Activated CD8-positive, alpha-beta memory T cell treated with anti-CD3 and anti-CD28 coated beads for 1 hour (primary cell): ENCODE measurements at places on chromosomes 6 and 20.

- no peak for DNase-seq
Observed at GRCh38 chr20:21100578-21101452, 5.3 kb downstream of the LINC00237 start.

DNA sequence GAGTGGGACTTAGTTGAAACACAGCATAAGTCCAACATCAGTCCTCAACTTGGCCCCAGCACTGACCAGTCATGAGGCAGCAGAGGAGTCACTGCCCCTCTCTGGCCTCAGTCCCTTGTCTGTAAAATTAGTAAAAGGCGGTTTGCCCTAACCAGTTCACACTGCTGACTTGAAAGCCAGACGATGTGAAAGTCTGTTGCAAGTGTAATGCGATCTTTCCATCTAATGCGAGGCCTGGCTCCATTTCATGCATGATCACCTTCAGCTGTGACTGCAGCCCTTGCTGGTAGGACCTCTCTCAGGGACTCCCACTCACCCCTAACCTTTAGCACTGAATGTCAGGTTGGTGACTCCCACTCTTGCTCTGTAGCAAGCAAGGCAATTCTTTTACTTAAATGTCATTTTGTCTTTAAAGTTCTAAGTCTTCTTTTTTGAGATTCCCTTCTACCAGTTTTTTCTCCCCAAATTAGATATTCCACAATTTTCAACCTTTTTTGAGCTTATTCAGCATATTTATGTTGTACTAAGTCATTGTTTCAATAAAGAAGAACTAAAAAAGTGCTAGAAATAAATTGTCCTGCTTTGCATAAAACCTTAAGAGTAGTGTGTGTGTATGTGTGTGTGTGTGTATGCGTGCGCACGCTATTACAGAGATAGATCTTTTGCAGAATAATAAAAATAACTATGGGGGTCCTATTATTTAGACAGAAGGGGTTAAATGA is 245.5 kb downstream of the PACRG start:
- DNase-seq, result no peak

DNA sequence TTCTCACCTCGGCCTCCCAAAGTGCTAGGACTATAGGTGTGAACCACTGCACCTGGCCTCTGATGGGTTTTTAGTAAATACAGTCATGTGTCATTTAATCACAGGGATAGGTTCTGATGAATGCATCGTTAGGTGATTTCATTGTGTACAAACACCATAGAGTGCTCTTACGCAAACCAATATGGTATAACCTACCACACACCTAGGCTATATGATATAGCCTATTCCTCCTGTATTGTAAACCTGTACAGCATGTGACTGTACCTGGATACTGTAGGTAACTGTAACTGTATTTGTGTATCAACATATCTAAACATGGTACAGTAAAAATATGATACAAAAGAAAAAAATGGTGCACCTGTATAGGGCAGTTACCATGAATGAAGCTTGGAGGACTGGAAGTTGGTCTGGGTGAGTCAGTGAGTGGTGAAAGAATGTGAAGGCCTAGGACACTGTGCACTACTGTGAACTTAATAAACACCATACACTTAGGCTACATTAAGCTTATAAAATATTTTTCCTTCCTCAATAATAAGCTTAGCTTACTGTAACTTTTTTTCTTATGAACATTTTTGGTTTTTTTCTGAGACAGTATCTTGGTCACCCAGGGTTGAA is 10.0 kb downstream of the BICRAL start:
- DNase-seq, result no peak

- DNase-seq, result no peak
Observed at GRCh38 chr6:89711801-89712200, 73.3 kb upstream of the LYRM2 start.

- DNase-seq, result no peak
Observed at GRCh38 chr6:70051197-70052124, 185.1 kb downstream of the COL19A1 start.

- DNase-seq, result no peak
Observed at GRCh38 chr20:19141998-19142397, 70.4 kb upstream of the SLC24A3 start.

DNA sequence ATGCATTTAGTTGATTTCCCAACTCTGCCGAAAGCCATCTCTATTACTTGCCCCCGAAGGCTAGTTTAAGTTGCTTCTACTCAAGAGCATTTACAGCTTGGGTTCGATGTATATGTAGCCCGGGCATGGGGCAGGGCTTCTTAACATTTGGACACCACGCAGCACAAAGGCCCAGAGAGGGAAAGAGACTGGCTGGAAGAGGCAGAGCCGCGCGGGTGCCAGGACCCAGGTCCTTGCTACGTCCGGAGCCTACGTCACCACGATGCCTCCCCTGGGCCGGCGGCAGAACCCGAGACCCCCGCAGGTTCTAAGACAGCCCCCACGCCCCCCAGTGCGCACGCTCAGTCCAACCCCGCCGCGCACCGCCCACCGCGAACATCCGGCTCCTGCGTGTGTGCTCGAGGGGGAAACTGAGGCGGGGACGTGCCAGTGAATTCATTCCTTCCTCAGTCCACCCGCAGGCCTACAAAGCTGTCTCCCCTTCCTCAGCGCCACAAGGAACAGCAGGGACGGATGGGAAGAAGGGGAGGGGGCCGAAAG is 367 bp upstream of the PCIF1 start:
- DNase-seq, result no peak

GRCh38 chr6:157732416-157733161 is 90.5 kb upstream of the SNX9 start:
- no peak for DNase-seq

GRCh38 chr6:97726378-97726777 is 443.4 kb upstream of the MMS22L start:
- DNase-seq, result no peak

- no peak for DNase-seq
Observed at GRCh38 chr20:38170219-38170825, 5.3 kb upstream of the TGM2 start.

- no peak for DNase-seq
Observed at GRCh38 chr6:137001299-137001976, 43.3 kb downstream of the IL20RA start.

DNA sequence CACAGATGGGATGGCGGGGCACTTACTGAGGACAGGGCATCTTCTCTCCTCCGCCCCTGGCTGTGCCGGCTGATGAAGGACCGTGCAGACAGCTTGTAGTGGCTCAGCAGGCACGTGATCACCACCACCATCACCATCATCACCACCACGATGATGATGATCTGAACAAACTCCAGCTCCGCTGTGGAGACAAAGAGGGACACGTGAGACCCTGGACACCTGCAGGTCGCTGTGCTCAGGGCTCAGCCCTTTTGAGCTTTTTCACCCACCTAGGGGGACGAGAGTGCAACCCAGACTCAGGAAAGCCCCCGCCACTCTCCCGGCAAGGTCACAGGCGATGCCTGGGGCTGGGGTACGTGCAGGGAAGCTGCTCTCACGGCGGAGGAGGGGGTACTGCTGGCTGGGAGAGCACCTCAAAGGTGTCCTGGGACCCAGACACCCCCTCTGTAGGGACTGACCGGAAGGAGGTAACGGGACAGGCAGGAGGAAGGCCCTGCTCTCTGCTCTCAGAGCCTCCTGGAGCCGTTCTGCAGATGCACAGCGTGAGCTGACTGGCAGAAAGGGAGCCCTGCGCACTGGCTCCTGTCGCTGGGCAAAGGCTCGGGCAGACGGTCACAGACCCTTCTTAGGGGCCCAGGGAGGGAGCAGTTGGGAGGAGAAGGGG is 39.4 kb upstream of the ZBP1 start:
- DNase-seq, result no peak

- DNase-seq, result no peak
Observed at GRCh38 chr6:116948533-116949304, 71.7 kb downstream of the RFX6 start.

GRCh38 chr20:58058421-58059259 is 169.8 kb downstream of the ANKRD60 start:
- no peak for DNase-seq

DNA sequence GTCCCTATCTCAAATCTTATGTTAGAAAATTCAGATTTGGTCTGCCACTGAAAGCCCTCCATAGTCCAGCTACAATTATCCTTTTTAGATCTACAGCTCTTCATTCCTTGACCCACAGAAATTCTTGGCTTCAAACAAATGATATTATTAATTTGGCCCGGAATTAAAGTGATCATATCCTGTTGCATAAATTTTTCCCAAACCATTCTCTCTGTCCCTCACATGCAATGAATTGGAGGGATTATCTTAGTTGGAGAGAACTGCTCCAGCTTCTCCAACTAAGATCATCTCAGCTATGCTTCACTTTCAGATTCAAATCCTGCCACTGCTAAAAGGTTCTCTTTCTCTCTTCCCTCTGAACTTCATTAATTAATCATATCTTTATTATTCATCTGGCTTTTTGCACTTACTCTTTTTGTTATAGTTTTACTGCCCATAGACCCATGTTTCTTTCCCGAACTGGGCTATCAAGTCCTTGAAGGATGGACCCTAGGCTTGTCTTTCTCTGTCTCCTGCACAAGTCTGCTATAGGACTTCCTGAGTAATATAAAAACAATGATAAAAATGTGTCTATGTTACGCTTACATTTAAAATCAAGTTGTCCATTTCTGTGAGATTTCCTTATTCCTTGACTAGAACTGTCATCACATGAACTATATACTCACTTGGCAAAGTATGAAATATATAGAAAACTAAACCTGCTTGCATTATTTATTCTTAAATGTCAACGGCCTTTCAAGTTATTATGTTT is 493.9 kb upstream of the MARCKS start:
- no peak for DNase-seq

- no peak for DNase-seq
Observed at GRCh38 chr6:22401206-22401605, 104.4 kb upstream of the PRL start.

- no peak for DNase-seq
Observed at GRCh38 chr6:105779110-105779509, 307.0 kb upstream of the PRDM1 start.

GRCh38 chr6:105482227-105482844 is 79.5 kb upstream of the PREP start:
- no peak for DNase-seq

DNA sequence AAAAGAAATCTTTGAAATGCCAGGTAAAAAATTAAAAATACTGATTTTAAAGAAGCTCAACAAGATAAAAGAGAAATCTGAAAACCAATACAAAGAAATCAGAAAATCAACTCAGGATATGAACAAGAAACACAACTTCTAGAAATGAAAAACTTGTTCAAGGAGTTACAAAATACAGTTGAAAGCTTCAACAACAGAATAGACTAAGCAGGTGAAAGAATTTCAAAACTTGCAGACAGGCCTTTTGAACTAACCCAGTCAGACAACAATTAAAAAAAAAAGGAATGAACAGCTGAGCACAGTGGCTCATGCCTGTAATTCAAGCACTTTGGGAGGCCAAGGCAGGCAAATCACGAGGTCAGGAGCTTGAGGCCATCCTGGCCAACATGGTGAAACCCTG is 57.8 kb downstream of the PDSS2 start:
- DNase-seq, result no peak

GRCh38 chr20:50589548-50590347 is 79.6 kb downstream of the PTPN1 start:
- DNase-seq, result no peak

DNA sequence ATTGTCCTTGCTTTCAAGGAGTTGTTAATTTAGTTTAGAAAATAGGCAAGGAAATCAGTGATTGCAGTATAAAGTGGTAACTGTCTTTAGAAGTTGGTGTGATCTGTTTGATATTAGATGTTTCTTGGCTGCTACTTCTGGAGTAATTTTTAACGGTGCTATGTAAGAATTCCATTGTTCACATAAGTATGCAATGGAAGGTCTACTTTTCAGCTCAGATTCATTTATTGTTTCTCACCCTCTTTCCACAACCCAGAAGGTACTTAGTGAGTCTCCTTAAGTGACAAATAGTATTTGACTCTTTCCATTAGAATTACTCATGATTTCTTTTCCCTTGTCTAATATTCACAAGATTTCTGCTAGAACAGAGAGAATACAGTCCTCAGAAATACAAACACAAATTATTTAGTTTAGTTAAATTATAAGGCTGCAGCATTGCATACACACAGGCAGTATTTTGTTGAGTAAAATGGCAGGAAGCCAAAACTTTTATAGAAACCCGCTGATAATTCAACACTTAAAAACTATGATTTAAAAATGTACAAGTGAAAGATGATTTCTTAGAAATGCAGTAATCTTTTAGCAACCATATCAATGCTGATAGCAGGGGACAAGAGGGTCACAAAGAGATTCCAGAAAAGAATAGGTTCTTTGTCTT is 554.3 kb downstream of the CD109 start:
- no peak for DNase-seq

DNA sequence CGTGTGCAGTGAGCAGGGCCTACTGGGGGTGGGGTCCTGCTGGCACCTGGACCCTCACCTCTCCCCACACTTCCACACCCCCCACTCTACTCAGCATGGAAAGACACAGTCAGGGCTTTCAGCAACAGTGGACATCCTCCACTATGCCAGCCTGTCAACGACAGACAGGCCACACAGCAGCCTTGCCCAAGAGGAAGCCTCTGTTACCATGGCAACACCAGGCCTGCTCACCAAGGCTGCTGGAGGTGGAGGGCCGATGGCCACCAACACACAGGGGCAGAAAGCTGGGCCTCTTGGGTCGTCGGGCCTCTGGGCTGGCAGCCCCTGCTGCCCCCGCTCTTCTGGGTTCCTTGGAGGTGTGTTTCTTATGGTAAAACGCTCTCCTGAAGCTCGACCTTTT is 13.6 kb downstream of the BNIP5 start:
- DNase-seq, result no peak

DNA sequence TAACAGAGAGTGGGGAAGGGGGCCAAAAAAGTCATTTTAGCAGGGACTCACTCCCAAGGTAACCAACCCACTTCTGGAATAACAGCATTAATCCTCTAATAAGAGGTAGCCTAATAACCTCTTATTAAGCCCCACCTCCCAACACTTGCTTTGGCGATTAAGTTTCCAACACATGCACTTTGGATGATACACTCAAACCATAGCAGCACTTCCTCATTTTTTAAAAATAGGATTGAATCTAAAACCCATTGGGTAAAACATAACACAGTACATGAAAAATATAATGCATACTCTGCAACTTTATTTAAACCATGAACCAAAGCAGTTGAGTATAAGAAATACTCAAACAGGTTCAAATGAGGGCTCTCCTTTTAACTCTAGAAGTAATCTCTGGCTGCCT is 318.3 kb downstream of the HACE1 start:
- no peak for DNase-seq

DNA sequence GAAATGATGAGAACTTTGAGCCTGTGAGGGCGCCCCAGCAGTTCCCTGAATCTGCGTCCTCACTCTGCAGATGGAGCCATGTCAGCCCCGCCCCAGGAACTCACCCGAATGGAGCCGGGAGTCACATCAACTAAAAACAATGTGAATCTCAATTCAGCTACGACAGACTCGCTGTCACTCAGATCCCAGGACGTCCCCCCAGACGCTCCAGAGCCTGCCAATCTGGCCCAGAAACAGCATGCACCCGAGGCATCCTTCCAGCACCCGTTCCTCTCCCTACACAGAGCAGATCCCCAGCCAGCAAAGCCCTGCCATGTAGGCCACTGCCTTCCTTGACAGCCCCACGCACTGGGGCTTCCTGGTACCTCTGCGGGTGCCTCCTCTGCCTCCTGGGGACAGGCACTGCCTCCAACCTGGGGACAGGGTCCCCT is 248.0 kb downstream of the TTLL2 start:
- no peak for DNase-seq
